ENCODE measurements at places on chromosomes 16 and 17.

DNA sequence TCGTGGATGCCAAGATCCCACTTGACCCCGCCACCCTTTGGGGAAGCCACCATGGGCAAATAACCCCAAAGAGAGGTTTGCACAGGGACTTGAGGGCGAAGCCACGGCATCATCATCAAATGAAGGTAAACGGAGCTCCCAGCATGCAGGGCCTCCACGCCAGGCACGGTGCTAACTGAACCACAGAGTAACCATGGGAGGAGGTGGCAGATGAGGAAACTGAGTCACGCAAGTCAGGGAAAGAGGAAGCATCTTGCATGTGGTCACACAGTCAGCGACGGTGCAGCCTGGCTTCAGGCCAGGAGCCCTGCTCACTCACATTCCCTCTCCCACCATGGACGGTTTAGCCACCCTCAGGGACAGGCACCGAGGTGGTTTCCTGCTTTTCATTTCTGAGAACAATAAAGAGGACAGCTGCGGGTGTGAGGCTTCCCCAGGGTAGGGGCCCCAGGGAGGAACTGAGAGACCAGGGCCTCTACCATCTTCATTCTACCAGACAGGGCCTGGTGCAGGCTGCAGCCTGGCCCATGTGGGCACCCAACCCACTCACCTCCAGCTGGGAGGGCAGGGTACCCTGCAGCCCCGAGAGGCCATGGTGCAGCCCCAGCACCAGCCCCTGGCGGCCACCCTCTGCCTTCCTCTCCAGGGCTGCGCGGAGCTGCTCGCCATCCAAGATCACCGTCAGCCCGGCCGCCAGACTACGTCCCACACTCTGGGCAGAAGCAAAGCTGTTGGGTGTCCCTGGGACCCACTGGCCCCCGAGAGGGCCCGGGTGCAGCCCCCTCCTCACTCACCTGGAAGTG is 78.3 kb downstream of the RMI2 start:
- DNase-seq = no peak
- H3K4me3 ChIP-seq = no peak overlapping the region
- no peaks in the 10 kb centered on the region for H3K36me3 ChIP-seq
- no peaks in the 10 kb centered on the region for H3K4me1 ChIP-seq
- H3K27ac ChIP-seq = no peak overlapping the region
- no peaks in the 10 kb centered on the region for H3K27me3 ChIP-seq

DNA sequence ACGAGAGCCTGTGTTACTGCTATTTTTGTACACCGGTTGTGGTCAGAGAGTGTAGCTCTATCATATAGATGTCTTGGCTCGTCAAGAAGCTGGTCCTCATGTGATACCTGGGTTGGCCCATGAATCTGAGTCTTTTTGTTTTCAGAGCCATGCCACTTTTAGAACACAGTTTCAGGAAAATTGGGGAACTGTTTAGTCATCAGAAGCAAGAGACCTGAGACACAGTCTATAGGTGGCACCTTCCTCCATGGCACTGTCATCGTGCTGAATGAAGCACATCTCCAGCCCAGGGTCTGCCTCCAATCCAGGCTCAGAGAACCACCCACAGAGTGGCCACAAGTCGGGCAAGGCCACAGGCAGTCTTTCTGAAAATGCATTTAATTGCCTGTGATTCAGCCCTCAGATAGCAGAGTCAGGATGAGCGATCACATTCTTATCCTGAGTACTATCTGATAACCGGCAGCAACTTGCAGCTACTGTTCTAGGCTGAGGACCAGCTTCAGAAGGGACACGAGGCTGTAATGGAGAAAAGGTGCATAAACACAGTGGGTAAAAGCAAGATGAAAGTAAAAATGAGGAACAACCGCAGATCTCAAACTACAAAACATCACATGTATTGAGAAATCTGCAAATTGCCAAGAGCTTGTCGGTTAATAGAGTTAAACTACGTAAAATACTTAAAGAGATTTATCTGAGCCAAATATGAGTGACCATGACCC is 14.2 kb upstream of the HAPSTR1 start:
- no peak overlapping the region for H3K27ac ChIP-seq
- DNase-seq = no peak
- no peaks in the 10 kb centered on the region for H3K4me1 ChIP-seq
- H3K27me3 ChIP-seq = no peaks in the 10 kb centered on the region
- no peak overlapping the region for H3K4me3 ChIP-seq

DNA sequence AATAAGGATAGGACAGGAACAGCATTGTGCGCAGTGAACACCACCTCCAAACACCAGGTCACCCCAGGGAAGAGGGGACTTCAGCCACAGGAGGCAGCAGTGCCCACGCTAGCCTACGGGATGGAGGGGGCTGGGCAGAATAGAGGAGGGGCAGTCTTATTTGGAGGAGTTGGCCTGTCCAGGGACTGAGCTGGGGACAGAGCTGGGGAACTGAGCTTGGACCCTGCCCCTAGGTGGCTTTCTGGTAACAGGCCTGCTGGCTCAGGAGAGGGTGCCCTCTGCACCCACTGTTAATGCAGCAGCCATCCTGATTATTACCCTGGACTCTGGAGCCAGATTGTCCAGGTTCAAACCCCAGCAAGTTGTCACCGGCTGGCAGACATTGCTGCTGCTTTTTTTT is 9.3 kb downstream of the CCDC102A start:
- H3K36me3 ChIP-seq = no peaks in the 10 kb centered on the region
- H3K4me1 ChIP-seq = peaks cover 16% of the 10 kb centered on the region
- no peak overlapping the region for H3K4me3 ChIP-seq

DNA sequence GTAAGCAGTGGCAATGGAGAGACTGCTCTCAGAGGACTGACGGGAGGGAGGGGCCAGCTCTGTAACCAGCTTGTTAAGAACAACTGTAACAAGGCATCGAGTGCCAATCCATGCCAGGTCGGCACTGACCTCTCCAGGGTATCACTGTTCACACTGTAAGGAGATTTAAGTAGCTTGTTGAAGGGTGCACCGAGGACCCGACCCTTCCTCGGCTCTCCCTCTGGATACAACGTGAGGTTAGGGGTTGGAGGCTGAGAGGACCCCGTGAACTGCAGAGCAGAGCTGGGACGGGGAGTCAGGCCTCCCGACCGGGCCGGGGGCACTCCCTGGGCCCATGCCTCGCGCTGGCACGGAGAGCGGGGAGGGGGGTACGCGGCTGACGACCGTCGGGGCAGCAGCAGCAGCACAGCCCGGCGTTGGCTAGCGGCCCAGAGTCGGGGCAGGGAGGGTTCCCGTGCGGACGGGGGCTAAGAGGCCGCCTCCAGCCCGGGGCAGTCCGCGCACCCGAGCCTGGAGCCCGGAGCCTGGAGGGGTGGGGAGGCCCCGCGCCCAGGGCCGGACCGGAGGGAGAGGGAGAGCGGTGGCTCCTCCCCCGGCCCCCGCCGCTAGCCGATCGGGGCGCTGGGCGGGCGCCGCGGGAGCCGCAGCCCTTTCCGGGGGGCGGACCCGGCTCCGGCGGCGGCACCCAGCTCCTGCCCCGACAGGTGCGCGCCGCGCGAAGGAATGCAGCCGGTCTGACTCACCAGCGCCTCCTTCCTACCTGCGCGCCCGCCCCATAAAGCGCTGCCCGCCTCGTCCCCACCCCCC is at the start of gene ITGB4:
ITGB4 (plus strand) TSS at position 804 of the 807 bp plus-strand sequence. CDS start 3,245 bp downstream, outside the sequence.
- no peak for DNase-seq
- peak within 1 kb of the TSS; percentile 54 for H3K27ac ChIP-seq
- H3K4me1 ChIP-seq = no peaks in the 10 kb centered on the region
- H3K4me3 ChIP-seq = peak within 1 kb of the TSS; percentile 59

GRCh38 chr17:51261024-51261963 is 948 bp downstream of the UTP18 start:
- peaks cover 47% of the 10 kb centered on the region for H3K4me1 ChIP-seq
- peak overlapping the region; percentile 97 for H3K4me3 ChIP-seq
- no peaks in the 10 kb centered on the region for H3K27me3 ChIP-seq
- peaks cover 18% of the 10 kb centered on the region for H3K36me3 ChIP-seq
- no peak for DNase-seq
- peak overlapping the region; percentile 97 for H3K27ac ChIP-seq
